Smooth muscle cell of the coronary artery (primary cell): ENCODE measurements at places on chromosomes 5 and 9. TPM values are rescaled to one million over a fixed set of nuclear protein-coding genes. Genes with fewer than 3 reads are reported as not detected.

Gene GABRG2
- total RNA-seq = not detected in 2 replicates

Gene TTC23L
- total RNA-seq = 0.12 TPM in 1 of 2 replicates, not detected in the other

Gene MLANA
- total RNA-seq = not detected in 2 replicates

Gene SHISAL2B
- not detected in 2 replicates for total RNA-seq

Gene CHSY3
- 4.0 and 8.8 TPM in 2 replicates for total RNA-seq

Gene C9orf153
- 0.08 and 0.12 TPM in 2 replicates for total RNA-seq

Gene LURAP1L
- 10.0 and 29.0 TPM in 2 replicates for total RNA-seq

Gene MYORG
- 0.35 and 0.83 TPM in 2 replicates for total RNA-seq

Gene CDKN2A
- total RNA-seq = 19.0 and 44.6 TPM in 2 replicates

Gene MAPK9
- total RNA-seq = 29.7 and 34.6 TPM in 2 replicates
